ENCODE measurements at places on chromosomes 3 and 15.

- no peak for DNase-seq
Observed at GRCh38 chr3:25588441-25589103, 76.1 kb downstream of the TOP2B start.

DNA sequence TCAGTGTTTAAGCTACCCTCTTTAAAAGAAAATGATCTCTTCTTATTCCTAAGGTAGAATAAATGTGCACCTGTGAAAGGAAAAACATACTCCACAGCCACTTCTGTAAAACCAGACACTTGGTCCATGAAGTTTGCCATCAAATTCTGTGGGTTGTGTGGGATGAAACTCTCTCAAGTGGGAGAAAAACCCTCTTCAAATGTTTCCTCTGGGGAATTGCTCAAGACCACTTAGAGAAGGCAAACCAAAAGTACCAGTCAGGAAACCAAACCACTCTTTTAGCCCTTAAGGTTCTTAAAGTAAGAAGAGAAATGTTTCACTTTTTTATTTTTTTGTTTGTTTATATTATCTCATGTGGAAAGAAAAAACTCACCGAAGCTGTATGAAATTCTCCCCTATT lies 1.2 kb downstream of the COL8A1 start:
- DNase-seq: no peak

DNA sequence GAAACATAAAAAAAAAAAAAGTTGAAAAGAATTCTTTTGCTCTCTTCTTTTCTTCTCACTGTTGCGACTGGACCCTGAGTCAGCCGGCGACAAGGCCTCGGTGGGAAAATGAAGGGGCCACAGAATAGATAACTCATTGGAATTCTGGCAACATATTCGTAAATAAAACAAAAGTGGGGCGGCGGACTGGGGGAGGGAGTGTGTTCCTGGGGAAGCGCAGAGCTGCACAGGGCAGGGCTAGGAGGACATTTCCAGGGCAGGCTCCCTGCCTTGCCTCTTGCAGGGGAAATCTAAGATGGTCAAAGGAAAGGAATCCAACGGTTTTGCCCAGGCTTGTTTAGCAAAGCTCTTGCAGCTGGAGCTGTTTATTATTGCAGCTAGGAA lies 1042.8 kb upstream of the NR2F2 start:
- no peak for DNase-seq

DNA sequence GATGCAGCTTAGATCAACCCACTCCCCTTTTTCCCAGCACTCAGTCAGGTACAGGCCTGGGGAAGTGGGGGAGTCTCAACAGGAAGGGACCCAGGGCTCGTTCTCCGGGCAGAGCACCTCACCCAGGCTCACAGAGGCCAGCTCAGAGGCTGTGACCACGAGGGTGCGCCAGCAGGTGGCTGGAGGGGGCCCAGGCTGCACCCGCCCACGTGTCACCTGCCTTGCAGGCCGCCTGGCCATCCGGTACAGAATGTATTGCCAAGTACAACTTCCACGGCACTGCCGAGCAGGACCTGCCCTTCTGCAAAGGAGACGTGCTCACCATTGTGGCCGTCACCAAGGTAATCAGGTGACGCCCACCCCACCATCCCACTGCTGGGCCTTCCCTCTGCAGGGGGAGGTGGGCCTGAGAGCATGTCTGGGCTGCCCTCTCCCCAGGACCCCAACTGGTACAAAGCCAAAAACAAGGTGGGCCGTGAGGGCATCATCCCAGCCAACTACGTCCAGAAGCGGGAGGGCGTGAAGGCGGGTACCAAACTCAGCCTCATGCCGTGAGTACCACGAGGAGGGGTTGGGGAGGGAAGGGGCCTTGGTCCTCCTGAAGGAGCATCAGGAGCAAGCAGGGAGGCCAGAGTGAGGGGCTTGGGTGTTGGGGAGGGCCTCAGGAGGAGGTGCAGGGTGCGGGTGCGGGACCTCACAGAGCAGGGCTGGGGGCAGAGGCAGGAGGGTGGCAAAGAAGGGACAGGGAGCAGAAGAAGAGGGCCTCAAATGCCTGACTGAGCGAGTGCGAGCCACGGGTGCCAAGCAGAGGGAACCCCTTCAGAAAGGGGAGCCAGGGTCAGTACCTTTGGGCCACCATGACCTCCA lies 14.0 kb upstream of the LMAN1L start:
- DNase-seq: no peak

- DNase-seq: peak; percentile 86
Observed at GRCh38 chr15:52078876-52079700, 33.5 kb downstream of the BCL2L10 start.

- no peak for DNase-seq
Observed at GRCh38 chr3:10371167-10371566, 50.3 kb upstream of the SEC13 start.

DNA sequence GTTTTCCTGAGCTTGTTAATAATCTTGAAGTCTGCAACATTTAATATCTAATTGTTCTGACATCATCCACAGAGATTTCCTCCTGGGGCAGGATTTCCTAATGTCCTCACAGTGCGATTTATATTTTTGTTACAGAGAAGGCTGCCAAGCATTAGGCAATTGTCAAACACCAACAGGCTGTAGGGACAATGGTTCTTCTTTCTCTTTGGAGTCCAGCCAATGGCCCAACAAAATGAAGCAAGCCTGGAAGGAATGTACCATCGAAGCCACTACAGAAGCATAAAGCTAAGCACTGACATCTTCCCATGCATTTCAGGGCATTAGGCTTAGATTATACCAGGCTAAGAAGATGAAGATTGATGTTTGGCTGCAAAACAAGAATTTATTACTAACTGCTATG lies 173.0 kb upstream of the FRMD4B start:
- no peak for DNase-seq

GRCh38 chr3:100297784-100298183 lies 36.8 kb upstream of the NIT2 start:
- no peak for DNase-seq

DNA sequence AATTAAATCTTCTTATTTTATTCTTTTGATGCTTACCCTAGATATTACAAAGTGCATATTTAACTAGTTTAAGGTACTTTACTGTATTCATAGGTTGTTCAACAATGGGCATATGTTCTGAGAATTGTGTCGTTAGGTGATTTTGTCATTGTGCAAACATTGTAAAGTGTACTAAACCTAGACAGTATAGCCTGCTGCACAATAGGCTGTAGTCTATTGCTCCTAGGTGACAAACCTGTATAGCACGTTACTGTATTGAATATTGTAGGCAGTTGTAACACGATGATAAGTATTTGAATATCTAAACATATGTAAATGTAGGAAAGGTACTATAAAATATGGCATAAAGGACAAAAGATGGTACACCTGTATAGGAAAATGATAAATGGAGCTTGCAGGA lies 100.7 kb downstream of the CACNA2D3 start:
- no peak for DNase-seq

DNA sequence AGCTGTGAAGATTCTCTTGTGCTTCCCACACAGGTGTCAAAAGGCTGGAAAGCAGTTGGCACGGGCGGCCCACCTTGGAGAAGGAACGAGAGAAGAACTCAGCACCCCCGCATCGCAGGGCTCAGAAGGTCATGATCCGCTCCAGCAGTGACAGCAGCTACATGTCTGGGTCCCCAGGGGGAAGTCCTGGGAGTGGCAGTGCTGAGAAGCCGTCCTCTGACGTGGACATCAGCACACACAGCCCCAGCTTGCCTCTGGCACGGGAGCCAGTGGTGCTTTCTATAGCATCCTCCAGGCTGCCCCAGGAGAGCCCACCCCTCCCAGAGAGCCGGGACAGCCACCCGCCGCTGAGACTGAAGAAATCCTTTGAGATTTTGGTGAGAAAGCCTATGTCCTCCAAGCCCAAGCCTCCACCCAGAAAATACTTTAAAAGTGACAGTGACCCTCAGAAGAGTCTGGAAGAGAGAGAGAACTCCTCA lies 31.4 kb downstream of the STARD5 start:
- DNase-seq: peak; percentile 45

GRCh38 chr15:79804838-79805237 lies 92.0 kb downstream of the MTHFS start:
- no peak for DNase-seq

DNA sequence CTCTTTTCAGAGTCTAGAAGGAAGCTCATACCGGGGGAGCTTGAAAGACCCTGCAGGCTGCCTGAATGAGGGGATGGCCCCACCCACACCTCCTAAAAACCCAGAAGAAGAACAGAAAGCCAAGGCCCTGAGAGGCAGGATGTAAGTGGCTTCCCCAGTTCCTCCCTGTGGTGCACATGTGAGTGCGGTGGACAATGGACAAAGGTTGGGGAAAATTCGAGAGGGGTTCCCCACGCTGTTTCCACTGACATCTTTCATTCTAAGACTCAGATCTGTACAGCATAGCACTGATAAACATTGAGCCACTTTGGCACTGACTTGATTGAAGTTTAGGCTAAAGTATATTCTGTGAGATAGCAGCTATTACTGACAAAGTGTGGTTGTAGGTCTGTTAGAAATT lies 79.5 kb upstream of the UMPS start:
- DNase-seq: no peak

- no peak for DNase-seq
Observed at GRCh38 chr3:18716821-18717220, 291.7 kb upstream of the SATB1 start.

DNA sequence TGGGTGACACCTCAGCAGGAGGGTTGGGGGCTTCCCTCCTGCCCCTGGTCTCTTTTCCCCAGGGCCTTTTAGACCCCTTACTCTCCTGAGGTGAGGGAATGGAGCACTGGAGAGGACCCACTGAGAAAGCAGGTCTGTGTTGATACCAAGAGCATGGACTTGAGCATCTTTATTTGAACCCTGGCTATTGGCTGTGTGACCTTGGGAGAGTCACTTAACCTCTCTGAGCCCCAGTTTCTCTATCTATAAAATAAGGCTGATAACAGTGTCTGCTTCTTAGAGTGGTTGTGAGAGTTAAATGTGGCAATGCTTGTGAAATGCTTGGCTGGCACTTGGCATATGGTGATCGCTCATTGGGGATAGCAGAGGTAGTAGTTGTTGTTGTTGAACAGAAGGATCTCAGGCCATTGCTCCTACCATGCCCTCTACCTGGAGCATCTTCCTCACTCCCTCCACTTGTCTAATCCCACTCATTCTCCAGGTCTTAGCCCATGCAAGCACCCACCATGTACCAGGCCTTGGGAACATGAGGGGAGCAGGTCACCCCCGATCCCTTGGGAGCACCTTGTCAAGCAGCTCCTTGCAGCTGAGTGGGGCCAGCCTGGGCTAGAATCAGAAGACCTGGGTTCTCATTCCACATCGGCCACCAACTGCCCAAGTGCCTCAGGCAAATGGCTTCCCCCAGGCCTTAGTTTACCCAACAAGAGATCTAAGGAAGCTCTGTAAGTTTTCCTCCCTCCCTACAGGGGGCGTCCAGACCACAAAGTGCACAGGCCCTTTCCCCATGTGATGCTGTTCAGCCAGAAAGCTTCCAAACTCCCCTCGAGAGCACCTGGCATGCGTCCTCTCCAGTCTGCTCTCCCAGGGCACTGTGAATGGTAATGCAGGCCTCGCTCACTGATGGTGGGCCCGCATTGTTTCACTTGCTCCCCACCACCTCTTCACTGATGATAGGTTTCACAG lies 96.7 kb downstream of the LSM3 start:
- no peak for DNase-seq

GRCh38 chr3:184566441-184567414 lies 5.1 kb downstream of the EPHB3 start:
- DNase-seq: no peak

DNA sequence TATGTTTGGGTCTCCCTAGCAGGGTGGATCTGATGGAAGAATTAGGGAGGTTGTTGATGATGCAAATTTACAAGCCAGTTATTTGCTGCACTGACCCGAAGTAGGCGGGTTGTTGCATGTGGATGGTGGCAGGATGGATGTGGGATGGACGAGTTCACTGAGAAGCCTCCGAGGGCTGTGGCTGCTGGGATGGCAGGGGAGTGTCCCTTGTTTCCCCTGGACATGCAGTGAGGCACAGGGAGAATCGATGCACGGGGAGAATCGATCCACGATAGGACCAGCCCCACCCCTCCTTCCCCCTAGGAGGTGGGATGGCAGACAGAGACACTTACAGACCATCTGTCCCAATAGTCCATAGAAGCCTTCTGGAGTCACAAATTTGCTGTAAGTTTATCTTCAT lies 31.0 kb upstream of the KLF13 start:
- no peak for DNase-seq

GRCh38 chr3:175311946-175312345 lies 452.8 kb downstream of the NAALADL2 start:
- DNase-seq: no peak

GRCh38 chr3:119173325-119173724 lies at the start of gene UPK1B:
Gene UPK1B, plus strand, starts transcription at chr3:119173598. Its CDS starts 13,144 bp downstream, at chr3:119186742.
- no peak for DNase-seq

GRCh38 chr15:78536134-78536533 lies 4.1 kb upstream of the PSMA4 start:
- DNase-seq: no peak

- no peak for DNase-seq
Observed at GRCh38 chr3:99119385-99119784, 217.9 kb upstream of the DCBLD2 start.

- DNase-seq: no peak
Observed at GRCh38 chr15:27535445-27536129, 563.5 kb downstream of the OCA2 start.

GRCh38 chr15:29538044-29538443 lies 268.4 kb upstream of the NSMCE3 start:
- DNase-seq: no peak

GRCh38 chr3:51773529-51774056 lies 5.4 kb downstream of the IQCF6 start:
- no peak for DNase-seq

DNA sequence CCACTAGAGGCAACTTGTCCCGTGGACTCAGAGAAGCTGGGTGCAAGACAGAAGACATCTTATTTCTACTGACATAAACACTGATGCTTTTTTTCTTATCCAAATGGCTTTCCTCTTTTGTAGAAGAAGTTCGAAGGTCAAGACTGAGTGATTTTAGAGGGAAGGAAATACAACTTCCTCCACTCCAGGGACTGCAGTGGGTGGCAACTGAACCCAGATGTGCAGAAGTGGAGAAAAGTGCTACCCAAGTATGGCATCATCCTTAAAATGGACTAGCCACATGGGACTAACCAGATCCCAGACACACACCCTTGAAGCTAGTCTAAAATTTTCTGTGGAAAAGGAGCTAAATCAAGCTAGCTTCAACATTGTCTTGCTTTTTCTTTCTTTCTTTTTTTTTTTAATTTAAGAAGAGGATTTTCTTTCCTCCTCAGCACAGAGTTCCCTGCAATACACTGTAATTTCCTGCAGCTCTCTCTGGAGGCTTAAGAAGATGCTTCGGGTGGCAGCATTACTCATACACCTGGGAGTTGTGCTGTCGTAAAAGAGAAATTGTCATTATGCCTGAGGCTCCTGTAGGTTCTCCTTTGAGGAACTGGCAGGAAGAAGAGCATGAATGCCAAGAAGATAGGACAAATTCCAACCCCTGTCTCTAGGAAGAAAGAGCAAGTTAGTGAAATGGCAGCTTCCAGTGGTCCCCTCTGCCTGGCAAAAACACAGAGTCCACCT lies 3.8 kb upstream of the FRMD4B start:
- DNase-seq: no peak

- no peak for DNase-seq
Observed at GRCh38 chr15:42720071-42720470, 16.9 kb downstream of the CDAN1 start.
